ENCODE measurements at places on chromosomes 3 and 15. TPM values are rescaled to one million over a fixed set of nuclear protein-coding genes. Genes with fewer than 3 reads are reported as not detected.

The C3orf85 gene
- not detected for total RNA-seq

The NCKIPSD gene
- total RNA-seq: 9.4 TPM

The NR2E3 gene
- total RNA-seq: 0.09 TPM

The RGMA gene
- 1.1 TPM for total RNA-seq
